ENCODE measurements at places on chromosomes 12 and 14.
A peak's percentile ranks its signal among the peaks of the same experiment; 100 is the strongest.

- DNase-seq, result no peak
Observed at GRCh38 chr12:12800406-12801180, 12.6 kb upstream of the DDX47 start.

DNA sequence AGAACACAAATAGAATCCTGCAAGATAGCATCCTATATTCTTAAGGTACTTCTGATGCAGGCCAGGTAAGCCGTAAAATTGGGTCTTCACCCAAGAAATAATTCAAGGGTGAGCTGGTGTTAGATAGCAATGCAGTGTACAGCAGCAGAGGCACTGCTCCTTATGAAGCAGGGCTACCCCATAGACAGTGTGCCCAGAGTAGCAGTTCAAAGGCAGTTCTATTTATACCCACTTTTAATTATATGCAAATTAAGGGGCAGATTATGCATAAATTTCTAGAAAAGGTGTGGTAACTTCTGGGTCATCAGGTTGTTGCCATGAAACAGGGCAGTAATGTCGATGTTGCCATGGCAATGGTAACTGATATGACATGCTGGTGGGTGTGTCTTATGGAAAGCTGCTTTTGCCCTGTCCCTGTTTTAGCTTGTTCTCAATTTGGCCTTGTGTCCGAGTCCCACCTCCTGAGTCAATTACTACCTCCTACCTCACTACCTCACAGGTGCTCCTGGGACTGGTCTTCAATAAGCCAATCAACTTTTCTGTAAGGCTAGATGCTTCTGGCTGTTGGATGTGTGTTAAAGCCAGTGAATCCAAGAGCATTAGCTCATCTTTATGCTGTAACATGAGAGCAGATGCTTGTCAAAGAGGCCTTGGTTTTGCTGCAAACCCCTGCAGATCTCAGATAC, 61.0 kb downstream of the PPM1A start:
- DNase-seq, result no peak

DNA sequence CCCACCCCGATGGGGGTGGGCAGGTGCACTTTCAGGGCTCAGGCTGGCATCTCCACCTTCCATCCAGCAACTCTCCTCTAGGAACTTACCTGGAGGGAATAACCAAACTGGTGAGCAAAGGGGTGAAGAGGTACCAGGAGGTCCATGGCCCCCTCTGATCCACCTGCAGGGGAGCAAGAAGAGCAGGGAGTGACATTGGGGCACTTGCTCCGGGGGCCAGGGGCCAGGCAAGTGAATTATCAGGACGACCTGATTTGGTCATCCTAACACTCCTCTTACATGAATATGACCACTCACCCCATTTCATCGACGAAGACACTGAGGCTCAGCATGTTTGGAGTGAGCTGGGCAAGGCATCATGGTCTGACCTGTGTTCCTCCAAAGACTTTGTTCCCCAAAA, 6.0 kb downstream of the DIO3 start:
- no peak for DNase-seq

DNA sequence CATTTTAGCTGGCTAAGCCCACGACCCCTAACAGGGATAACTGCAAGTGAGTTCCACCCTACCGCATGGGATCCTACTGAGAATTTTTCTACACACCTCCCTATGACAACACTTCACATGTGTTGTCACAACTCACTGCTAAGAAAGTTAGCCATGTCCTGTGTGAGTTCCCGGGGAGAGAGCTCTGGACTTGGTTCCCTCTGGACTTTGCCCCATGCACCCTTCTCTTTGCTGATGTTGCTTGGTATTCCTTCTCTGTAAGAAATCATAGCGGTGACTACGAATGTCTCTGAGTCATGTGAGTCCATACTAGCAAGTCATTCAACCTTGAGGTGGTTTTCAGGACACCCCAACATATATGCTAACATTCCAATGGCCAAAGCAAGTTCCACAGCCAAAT, 9.5 kb upstream of the CDKN3 start:
- no peak for DNase-seq

DNA sequence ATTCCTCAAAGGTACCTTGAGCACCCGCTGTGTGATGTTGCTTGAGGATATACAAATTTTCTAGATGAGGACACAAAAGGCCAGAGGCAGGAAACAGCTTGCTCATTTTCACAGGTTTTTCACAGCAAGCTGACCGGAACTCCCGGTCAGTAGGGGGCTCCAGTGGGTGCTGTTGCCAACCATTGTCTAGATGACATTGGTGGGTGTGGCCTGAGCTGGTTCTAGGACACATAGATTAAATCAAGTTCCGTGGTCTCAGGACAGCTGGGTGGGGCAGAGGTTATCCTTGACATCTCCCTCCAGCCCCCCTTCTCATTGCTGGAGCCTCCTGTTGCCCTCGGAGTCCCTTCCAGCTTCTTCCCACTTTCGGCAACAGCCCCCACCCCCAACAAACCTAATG, 153.6 kb upstream of the FKBP4 start:
- DNase-seq, result peak; percentile 39

GRCh38 chr12:113831016-113831415, 135.1 kb downstream of the RBM19 start:
- DNase-seq, result no peak

GRCh38 chr12:104275689-104276088, 27.9 kb upstream of the EID3 start:
- DNase-seq, result no peak

DNA sequence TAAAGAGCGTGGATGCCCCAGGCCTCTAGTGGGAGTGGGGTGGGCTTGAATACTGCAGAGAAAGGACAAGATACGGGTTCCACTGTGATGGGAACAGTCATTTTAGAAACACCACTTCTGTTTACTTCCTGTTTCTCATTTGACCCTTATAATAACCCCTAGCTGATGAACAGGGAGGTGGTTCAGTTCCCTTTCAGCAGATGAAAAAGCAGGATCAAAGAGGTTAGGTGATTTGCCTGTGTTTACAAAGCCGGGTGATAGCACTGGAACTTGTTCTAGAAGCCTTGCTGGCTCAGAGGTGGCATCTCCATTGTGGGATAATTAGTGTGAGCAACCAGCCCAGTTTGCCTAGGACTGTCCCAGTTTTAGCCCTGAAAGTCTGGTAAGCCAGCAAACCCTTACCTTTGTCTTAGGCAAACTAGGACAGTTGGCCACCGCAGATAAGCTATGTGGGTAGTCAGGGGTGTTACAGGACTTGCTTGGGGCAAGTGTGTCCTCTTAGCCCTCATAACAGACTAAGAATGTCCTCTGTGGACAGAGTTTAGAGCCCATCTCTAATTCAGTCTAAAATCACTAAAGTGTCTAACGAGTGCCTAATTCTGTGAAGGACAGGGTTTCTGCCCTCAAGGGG, 7.5 kb upstream of the LRP1-AS start:
- DNase-seq, result no peak

GRCh38 chr14:100383727-100384158, 60.6 kb downstream of the SLC25A47 start:
- DNase-seq, result no peak

DNA sequence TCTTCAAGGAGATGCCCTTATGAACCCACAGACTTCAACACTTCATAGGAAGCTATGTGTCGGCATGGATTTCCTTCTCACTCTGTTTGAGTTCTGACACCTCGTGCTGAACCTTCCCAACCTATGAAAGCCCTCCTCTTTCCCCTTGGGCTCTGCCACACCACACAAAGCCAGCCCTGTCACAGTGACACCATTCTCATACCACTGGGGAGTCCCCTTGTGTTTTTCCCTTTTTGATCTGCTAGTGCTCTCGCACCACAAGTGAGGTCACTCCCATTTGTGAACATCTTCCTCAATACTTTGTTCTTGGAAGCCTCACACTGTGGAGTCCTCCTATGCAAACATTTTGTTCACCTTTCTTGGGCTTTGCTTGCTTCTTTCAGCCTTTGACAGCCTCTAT, 264.6 kb upstream of the ALG10 start:
- DNase-seq, result no peak

GRCh38 chr14:89164168-89165073, 252.6 kb downstream of the FOXN3 start:
- no peak for DNase-seq
